NCI-H2029 (cell line): ENCODE measurements at places on chromosomes 7 and 10.

- no peak for DNase-seq
These were observed 119.6 kb downstream of the ZMIZ1 start for GRCh38 chr10:79188154-79188965.

DNA sequence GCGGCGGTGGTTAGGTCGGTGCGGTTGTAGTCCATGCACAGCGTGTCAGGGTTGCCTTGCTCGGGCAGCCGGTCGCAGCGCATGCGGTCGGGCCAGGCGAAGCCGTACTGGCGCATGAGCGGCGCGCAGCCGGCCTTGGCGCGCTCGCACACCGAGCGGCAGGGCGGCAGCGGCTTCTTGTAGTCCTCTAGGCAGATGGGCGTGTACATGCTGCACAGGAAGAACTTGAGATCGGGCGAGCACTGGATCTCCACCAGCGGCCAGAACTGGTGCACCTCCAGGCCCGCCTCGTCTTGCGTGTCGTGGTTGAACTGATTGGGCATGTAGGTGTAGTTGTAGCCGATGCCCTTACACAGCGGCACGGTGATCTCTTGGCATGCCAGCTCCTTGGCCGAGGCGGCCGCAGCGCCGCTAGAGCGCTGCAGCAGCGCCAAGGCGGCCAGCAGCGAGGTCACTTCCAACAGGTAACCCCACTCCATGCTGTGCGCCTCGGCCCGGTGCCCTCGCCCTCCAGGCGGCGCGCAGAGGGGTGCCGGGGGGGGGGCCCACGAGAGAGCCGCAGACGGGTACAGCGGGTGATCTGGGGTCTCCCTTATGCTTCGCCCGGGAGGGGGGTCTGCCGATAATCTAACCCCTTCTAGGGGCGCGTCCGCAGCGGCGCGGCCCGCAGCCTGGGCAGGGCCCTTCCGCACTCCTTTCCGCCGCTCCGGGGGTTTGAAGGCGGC lies 983 bp downstream of the FZD8 start:
- peak; percentile 34 for DNase-seq

GRCh38 chr7:122885583-122886356 lies 490 bp downstream of the CADPS2 start:
- no peak for DNase-seq

GRCh38 chr10:131195116-131195515 lies 116.4 kb downstream of the TCERG1L start:
- no peak for DNase-seq

DNA sequence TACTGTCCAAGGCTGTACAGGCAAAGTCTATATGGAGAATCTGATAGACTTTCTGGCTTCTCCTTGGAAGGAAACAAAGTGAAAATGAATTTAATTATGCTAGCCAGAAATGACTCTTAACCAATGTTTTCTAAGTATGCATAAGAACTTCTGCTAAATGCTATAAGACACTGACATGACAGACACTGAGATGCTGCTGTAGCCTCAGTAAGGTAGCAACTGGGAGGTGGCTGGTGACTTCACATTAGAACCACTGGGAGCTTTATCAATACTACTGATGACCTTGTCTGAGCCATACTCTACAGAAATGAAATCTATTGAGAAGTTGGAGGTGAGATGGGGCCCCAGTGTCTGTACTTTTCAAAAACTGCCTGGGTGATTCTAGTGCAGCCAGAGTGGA lies 188.6 kb downstream of the ZNF365 start:
- DNase-seq, result no peak

GRCh38 chr10:18436902-18437301 lies 214.5 kb downstream of the NSUN6 start:
- peak; percentile 8 for DNase-seq

DNA sequence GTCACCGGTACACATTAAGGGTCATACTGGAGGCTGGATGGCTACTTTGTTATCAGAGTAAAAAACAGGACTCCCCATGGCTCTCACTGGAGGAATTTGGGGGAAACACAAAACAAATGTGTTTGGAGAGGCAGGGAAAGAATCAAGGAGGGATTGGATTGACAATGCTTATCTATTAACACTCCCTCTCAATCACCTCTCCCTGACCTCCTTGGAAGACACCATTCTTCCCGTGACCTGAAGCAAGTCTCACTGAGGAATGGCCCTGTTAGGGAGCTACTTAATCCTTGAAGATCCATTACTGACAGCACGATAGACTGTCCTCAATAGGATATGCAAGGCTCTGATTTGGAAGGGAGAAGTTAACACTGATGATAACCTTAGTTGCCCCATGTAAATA lies 242.1 kb upstream of the PTN start:
- no peak for DNase-seq

DNA sequence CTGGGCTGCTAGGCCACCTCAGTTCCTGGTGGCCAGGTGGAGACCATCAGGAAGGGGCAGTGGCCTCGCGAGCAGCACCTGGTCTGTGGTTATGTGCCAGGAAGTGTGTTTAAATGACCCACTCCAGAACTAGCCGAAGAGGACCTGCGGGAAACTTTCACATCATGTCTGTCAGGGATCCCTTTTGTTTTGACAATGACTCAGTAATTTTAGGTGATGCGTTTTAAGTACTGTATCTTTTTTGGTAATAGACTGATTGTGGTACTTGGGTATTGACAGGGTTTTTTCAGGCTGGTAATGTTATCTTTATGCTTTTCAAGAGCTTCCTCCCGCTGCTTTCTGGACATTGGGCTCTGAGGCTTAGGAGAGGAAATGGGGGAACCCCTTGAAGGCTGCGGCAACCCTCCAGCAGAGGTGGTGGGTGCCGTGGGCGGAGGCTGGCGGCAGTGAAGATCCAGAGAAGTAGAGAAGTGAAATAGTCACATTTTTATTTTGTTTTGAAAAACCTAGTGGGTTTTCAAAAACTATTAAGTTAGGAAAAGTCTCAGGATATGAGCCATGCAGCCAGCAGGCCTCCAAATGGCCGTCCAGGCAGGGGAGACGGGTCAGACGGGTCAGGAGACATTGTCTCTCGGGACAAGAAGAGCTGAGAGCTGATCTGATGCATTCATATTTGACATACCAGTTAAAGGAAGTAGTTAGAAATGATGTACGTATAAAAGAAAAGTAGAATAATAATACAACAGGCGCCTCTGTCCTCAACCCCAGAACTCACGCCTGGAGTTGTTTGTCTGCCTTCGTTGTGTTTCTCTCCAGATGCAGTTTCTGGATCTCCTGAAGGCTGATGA lies 27.7 kb downstream of the PPP2R2D start:
- no peak for DNase-seq

GRCh38 chr10:16773334-16773733 lies 43.9 kb downstream of the RSU1 start:
- DNase-seq, result no peak

- no peak for DNase-seq
These were observed 83.7 kb upstream of the GLCCI1 start for GRCh38 chr7:7884855-7885254.

DNA sequence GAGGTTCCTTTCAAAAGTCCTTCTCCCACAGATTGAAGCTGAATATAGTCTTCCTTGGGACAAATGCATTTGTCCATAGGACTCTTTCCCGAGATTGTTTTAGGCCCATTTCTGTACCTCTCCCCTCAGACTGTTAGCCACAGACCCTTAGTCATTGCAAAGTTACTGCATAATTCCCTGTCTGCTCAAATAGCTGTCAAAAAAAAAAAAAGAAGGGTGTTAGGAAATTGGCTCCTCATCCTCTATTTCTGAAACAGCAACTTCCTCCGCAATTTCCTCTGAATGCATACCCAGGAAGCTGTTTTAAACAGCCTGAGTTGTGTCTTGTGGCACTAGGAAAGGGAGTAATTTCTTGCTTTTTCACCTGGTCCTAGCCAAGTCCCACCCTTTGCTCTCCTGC lies 5.4 kb downstream of the LRRC4 start:
- DNase-seq, result no peak

DNA sequence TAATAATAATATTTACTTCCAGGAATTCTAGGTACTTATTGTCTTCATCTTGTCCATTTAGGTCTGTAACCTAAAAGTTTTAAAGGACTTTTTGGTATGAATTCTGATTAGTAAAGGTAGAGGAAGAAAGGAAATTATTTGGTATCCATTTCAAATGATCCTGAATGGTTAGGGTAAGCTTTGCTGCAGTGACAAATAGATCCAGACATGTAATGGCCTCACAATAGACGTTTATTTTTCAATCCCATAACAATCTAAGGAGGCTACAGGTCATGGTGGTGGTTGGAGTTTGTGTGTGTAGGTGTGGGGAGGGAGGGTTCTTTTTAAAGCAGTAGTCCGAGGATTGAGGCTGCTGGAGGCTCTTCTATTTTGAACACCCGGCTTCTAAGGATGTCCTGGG lies 5.3 kb downstream of the FBH1 start:
- no peak for DNase-seq

DNA sequence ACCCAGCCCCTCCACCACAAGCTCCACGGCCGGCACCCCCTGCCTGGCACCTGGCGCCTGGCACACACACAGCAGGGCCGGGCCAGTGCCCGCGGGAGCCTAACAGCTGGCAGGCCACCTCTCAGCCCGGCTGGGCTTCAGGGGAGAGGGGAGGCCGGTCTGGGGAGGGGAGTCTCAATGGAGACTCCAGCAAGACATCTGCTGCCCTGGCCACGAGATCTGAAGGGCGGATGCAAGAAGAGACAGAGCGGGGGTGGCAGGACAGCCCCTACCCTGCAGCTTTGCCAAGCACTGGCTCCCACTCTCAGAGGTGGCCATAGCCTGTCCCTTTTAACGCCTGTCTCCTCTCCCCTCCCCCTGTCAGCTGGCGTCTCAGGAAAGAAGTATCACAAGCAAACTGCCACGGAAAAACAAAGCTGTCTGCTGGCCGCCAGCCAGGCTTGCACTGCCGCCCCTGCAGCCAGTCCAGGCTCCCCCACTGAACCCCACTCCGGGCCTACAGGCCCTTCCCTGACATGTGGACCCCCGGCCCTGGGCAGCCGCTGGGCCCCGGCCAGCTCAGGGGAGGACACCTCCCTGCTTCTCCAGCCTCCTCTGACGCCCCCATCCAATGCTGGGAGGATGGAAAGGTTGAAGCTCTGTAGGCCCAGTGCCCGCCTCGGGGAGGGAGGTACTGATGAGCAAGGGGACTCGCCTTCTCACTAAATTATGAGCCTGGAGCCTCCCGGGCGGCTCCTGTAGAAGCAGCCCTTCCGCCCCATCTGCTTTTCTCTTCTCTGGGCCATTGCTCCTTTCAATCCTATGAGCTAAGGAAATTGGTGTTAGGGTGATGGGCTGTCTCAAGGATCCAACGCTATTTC lies 178.4 kb downstream of the ARHGAP12 start:
- peak; percentile 63 for DNase-seq

DNA sequence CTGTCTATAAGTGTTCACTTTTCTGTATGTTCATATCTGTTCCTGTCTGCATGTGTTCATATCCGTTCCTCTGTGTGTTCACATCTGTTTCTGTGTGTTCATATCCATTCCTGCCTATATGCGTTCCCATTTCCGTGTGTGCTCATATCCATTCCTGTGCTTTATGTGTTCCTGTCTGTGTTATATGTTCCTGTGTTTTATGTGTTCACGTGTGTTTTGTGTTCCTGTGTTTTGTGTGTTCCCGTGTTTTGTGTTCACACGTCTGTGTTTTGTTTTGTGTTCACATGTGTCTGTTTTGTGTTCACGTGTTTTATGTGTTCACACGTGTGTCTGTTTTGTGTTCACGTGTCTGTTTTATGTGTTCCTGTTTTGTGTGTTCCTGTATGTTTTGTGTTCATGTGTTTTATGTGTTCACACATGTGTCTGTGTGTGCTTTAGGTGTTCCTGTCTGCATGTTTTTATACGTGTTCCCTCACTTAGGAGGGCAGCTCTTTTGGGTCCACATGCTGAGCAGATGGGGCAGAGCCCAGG lies 42.2 kb upstream of the CNPY1 start:
- no peak for DNase-seq

- DNase-seq, result no peak
These were observed 31.0 kb downstream of the GRM8 start for GRCh38 chr7:127221731-127222130.

DNA sequence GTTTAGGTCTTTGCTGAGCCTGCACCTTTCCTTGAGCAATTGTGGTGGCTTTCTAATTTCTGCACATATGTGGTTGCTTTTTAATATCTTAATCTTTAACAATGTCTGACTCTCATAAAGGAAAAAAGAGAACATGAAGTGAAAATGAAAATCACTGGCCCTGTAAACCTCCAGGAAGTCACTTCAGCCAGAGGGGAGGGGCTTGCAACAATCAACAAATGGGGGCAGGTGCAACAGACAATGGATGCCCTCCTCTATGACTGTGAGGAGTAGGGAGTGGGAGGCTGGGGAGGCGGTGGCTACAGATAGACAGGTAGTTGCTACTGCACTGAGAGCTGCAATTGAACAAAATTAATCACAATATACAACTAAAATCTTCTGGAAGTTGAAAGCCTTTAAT lies 1377.4 kb downstream of the XPNPEP1 start:
- no peak for DNase-seq

DNA sequence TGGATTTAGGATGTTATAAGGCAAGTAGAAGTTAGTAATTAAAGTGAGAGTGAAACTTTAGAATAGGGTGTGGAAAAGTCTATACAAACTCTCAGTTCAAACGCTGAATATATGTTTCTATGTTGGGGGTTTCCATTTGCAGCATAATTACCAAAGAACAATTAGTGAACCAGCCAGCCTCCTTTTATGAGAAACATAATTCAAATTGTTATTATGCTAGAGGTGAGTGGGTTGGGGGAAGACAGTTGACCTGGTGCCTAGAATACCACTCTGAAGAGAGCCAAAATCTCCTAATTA lies 435.8 kb downstream of the MDFIC start:
- DNase-seq, result no peak

DNA sequence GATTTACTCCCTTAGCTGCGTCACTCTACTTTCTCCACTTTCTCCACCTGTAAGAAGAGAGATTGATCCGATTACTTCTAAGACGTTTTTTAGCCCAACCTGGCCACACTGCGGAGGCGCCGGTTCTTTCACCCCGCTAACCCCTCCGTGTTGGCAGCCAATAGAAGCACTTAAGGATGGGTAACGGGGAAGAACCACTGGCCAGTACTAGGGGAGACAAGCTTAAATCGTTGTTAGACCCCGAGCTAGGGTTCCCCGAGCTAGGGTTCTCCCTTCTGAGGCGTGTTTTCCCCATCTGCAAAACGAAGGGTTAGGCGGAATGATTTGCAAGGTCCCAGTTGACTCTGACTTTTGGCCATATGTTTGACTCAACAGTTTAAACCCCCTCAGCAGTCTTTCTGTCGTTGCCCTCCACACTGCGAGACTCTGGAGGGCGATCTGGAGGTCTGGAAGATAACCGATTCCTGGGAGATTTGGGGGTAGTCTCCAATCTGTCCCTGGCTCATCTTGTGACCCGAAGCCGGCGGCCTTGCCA lies 644 bp downstream of the UMAD1 start:
- no peak for DNase-seq

GRCh38 chr7:116540743-116541142 lies 15.9 kb downstream of the CAV1 start:
- no peak for DNase-seq
